ENCODE measurements at places on chromosomes 6 and 20.

GRCh38 chr6:119501798-119502483, 152.4 kb upstream of the MAN1A1 start:
- no peak for DNase-seq

- no peak for DNase-seq
These were observed 154.8 kb downstream of the RPS12 start for GRCh38 chr6:132969196-132969595.

- DNase-seq = no peak
These were observed 382.4 kb upstream of the CDH4 start for GRCh38 chr20:60869625-60870024.

DNA sequence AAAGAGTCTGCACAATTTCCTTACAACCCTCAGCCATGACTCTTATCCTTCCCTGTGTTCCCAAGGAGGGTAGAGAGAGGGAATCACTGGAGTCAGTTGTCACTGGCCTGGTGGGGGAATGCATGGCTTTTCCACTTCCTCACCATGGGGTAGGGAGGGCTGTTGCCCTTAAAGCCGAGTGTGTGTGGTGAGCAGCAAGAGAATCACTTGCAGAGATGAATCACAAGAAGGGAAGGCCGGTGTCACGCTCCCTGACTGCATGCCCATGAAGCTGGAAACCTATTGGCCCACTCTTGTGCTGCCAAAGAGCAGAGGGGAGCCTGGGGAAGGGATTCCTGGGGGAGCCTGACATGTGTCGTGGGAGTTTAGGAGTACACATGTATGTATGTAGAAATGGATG, 18.1 kb upstream of the BMP6 start:
- no peak for DNase-seq

- DNase-seq = no peak
These were observed 235.7 kb downstream of the DOK5 start for GRCh38 chr20:54711071-54711470.

DNA sequence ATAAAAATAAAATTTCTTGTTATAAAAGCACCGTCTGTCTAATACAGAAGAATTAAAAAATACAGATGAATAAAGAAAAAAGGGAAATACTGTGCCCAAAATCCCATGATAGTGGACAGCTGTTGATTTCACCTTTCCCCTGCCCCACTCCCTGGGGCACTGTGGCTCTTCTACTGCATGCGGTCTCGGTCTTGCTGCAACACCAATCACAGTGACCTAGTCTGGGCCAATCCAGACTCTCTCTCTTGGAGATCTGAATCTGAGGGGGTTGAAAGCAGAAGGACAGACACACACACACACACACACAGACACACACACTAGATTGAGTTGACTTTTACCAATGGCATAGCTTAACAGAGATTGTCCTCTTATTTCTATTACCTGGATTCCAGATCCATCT, 70.5 kb upstream of the FYN start:
- DNase-seq = no peak

DNA sequence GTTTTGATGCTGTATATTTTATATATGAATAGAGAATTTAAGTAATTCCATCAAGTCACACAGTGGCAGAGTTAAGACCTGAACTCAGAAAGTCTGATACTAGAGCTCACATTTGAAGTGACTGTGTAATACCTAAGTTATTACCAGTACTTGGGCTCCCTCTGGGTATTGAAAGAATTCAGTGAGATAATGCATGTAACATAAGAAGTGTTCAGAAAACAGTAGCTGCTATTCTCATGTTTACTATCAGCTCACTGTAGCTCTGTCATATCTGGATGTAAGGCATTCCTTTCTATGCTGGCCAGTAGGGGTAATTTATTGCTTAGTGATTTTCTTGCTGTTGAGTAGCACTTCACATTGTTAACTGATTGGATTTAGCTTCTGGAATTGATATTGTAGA, 44.6 kb downstream of the NKX2-4 start:
- DNase-seq = no peak

- DNase-seq = no peak
These were observed 184.7 kb upstream of the PRSS16 start for GRCh38 chr6:27062755-27063154.

DNA sequence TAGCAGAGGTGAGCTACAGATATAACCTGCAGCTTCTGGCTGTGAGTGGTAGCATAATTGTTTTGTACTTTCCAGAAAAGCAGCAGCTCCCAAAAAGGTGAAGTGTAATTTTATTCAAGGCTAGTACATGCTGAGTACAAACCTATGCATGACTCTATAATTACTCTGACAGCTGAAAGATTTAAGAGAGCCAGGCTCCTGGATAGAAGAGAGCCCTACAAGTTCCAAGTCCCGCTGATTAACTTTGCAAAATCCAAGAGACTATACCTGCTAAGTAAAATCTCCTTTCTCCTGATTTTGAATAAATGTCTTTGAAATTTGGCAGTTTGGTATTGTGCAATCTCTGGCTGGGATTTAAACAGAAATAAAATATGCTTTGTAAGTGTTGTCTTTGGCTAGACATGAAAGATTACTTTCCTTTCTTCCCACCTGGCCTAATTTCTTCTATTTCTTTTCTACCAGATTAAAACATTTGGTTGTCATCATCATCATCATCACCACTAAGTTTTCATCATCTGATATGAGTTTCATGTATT, 79.5 kb downstream of the CTNNBL1 start:
- DNase-seq = no peak

DNA sequence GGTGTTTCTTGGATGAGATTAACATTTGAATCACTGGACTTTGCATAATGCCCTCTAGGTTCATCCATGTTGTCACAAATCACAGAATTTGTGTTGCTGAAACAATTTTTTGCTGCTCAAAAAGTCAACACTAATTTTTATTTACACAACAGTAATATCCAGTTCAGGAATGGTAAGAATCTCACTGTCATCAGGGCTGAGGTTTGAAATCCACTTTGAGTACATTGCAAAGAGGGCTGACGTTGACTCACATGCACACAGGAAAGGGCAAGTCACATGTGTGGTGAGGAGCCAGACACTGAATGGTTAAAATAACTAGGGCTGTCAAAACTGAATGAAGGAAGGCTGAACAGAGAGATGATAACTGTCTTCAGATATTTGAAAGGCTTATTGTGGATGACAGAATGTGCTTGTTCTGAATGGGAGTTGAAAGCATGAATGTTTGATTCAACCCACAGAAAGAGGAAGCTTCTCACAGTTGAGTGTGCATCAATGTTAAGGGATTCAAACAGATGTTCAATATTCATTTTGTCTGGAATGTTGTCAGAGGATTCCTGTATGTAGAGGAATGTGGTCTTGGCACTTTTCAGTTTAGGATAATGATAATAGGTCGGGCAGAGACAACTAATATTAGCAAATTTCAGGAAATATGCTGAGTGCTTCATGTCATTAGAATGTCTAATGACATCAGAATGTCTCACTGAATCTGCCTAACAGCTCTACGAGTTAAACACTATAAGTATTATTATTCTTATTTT, 3.6 kb upstream of the ADGRG6 start:
- DNase-seq = no peak

- DNase-seq = no peak
These were observed 14.8 kb upstream of the MYL9 start for GRCh38 chr20:36526521-36527011.

DNA sequence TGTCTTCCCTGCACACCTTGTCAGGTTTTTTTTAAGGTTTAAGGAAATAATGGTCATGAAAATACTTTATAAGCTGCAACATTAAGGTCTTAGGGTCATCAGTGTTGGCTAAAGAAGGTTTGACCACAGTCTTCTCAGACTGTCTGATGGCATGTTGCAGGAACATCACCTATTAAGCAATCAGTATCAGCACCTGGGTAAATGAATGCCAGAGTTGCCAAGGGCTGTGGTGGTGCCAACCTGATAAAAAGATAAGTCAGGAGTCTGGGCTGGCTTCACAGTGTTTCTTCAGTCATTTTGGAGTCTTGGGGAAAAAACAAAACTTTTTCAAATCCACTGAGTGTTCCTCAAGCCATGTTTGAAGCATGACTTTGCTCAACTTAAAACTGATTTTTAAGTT, 61.5 kb upstream of the VSTM2L start:
- DNase-seq = no peak

DNA sequence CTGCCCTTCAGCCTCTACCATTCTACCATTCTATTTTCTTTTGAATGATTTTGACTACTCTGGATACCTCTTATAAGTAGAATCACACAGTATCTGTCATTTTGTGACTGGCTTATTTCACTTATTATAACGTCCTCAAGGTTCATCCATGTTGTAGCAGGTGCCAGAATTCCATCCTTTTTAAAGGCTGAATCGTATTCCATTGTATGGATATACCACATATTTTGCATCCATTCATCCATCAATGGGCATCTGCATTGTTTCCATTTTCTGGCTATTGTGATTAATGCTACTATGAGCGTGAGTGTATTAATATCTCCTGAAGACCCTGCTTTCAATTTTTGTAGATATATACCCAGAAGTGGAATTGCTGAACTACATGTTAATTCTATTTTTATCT, 105.5 kb downstream of the SYNE1 start:
- no peak for DNase-seq

GRCh38 chr6:16512544-16513290, 248.5 kb downstream of the ATXN1 start:
- DNase-seq = no peak

- no peak for DNase-seq
These were observed 30.4 kb downstream of the NTSR1 start for GRCh38 chr20:62739067-62739466.

DNA sequence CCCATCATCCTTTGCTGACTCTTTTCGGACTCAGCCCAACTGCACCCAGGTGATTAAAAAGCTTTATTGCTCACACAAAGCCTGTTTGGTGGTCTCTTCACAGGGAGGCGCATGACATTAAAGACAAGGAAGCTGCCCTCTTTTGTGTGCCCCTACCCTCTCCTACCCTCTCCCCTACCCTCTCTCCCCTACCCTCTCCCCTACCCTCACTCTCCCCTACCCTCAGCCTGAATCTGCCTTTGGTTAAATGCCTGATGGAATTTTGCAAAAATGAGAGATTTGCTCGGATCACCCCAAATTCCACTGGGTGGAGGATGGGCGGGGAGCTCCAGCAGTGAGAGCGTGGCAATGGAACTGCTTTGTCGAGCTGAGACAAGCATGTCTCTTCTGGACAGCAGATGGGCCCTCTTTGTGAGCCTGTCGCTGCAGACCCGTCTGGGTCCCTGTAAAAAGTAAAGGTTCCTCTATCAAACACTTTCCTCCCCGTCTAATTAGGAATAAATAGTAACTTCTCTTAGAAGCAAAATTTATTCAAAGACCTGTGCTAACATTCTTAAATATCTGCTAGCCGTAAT, 76.4 kb upstream of the MLN start:
- DNase-seq = no peak

DNA sequence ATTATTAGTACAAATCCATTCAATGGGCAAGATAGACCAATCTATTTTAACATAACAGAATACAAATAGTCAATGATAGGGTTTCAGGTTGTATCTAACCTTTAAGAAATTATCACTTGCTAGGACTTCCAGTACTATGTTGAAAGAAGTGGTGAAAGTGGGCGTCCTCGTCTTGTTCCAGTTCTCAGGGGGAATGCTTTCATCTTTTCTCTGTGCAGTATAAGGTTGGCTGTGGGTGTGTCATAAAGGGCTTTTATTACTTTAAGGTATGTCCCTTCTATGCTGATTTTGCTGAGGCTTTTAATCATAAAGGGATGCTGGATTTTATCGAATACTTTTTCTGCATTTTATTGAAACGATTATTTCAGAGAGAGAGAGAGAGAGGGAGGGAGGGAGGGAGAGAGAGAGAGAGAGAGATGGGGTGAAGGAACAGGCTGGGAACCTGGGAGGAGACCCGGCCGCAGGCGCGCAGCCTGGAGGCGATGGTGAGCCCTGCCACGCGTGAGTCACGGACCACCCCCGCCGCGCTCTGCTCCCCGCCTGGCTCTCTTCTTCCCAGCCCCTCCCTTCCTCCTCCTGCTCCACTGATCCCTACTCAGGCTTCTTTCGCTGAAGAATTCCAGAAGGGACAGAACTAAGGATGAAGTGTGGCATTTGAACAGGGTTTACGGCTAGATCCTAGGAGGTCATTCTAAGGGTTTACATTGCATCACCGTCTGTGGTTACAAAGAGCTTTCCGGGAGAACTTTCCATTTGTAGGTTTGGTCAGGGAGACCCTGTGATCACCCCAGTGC, 45.5 kb upstream of the HLA-E start:
- DNase-seq = no peak

DNA sequence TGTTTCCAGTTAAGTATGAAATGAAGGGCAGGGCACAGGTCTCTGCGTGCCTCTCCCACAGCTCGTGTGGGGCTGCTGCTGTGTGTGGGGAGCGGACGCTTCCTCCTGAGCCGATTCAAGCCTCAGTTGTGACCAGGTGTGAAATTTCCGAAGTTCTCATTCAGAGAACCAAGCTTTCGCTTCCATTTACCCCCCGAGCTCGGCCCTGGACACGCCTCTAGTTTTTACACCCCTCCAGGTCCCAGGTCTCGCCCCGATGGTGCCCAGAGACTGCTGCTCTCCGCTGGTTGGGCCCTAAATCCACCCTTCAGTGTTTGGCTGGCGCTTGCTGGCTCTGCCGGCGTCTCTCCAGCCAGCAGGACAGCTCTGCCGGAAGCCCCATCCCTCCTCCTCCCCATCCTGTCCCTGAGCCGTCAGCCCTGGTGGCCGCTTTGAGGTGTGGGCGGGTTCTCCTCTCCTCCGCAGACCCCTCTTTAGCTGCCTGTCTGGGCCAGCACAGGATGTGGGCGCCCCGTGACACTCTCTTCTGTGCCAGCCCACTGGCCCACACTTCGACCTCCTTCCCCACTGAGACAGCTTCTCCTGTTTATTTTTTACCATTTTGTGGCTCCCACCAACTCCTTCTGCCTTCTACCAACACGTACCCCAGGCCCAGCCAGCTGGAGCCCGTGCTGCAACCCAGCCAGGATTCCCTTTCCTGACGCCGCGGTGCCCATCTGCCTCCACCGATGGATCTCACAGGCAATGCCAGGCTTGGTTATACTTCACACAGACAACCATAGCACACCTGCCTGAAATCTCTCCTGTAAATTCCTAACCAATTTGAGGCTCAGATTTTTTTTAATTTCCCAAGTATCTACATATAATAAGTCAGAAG, 142.8 kb downstream of the DLL1 start:
- DNase-seq = no peak

DNA sequence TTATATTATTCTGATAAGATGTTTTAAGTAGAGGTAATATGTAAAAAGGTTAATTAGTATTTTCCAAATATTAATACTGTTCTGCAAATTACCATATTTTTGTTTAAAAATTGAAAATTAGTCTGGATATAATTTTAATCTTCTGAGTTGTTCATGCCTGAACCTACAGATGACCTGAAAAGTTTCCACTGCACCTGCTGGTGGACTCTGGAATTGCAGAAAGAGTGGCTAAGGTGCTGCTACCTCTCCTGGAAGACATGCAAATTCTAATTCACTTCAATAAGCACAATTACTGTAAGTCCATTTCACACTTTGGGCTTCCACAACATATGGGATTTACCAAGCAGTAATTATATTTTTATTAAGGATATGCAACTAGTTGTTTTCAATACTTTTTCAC, 77.7 kb upstream of the OLIG3 start:
- peak; percentile 24 for DNase-seq

GRCh38 chr6:15504040-15504495, 158.8 kb downstream of the DTNBP1 start:
- DNase-seq = no peak

GRCh38 chr6:56671160-56671559, 28.5 kb upstream of the DST start:
- DNase-seq = no peak

Data from activated CD4-positive, CD25-positive, alpha-beta regulatory T cell (primary cell).